T-helper 2 cell (primary cell): ENCODE measurements at places on chromosomes 7 and 10.

- DNase-seq = no peak
These were observed 51.1 kb upstream of the IL6 start for GRCh38 chr7:22675917-22676343.

GRCh38 chr10:83373671-83374070 lies 765.6 kb upstream of the GHITM start:
- no peak for DNase-seq

GRCh38 chr10:60286559-60286958 lies 103.1 kb downstream of the ANK3 start:
- no peak for DNase-seq

- no peak for DNase-seq
These were observed 72.8 kb downstream of the INSYN2A start for GRCh38 chr10:127123626-127124025.

DNA sequence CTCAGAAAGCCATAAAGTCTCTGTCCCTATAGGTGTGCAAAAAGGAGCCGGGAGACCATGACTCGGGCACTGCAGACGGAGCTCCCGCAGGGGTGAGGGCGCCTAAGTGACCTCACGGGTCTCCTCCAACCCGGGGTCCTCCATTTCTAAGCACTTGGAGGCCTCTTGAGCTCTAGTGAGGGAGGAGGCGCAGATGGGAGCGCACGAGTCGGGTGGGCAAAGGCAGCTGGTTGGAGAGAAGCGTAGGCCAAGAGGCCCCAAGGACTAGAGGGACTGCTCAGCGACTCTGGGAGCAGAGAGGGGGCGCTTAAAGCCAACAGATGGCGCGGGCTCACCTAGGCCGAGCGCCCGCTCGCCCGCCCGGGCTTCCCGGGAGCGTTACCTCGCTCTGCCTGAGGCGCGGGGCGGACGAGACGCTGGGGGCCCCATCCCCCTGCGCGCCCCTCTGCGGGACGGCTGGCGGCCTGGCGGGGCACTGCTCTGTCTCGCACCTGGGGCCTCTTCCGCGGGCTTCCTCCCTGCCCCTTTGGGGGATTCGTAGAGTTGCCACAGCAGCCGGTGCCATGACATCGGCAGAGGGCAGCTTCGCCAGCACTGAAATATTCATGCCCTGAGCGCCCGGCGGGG lies 523 bp upstream of the CDH23 start:
- peak; percentile 18 for DNase-seq

GRCh38 chr10:83673316-83673715 lies 466.0 kb upstream of the GHITM start:
- DNase-seq = no peak

DNA sequence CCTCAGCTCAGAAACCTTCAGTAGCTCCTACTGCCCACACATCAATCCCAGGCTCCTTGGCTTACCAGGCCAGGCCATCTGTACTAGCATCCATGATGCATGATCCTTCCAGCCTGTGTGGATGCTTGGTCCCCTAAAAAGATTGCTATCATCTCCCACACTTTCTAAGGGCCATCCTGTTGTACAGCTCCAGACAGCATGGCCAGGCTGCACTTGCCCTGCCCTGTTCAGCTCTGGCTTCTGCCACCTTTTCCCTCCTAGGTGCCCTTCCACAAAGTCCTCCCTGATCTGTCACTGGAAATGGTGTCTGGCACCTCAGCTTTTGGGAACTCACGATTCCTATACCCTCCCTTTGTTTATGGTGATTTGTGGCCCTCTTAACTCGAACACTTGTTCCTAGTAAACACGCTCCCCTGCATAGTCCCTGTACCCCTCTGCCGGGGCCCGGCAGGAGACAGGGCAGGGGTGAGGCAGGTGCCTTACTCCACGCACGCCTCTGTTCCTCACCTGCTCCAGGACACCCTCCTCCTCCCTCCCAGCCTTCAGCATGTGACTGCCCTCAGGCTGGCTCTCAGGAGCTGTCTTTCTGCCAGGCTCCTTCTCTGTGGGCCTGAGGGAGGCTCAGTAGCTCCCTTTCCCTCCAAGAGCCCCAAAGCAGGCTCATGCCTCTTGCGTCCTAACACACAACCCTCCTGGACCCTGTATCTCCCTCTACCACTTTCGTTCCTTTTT lies 71.8 kb downstream of the CDH23 start:
- no peak for DNase-seq

GRCh38 chr10:102782673-102783551 lies 39.2 kb downstream of the WBP1L start:
- DNase-seq = no peak

- DNase-seq = no peak
These were observed 225.8 kb upstream of the FAM3C start for GRCh38 chr7:121621937-121622336.

DNA sequence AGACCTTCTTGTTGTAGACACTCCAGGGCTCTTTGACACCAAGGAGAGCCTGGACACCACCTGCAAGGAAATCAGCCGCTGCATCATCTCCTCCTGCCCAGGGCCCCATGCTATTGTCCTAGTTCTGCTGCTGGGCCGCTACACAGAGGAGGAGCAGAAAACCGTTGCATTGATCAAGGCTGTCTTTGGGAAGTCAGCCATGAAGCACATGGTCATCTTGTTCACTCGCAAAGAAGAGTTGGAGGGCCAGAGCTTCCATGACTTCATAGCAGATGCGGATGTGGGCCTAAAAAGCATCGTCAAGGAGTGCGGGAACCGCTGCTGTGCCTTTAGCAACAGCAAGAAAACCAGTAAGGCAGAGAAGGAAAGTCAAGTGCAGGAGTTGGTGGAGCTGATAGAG lies 5.5 kb downstream of the GIMAP7 start:
- no peak for DNase-seq
